ENCODE measurements at places on chromosomes 6 and 20.

- no peak for DNase-seq
Measured at GRCh38 chr6:156599978-156600590, 177.1 kb upstream of the ARID1B start.

DNA sequence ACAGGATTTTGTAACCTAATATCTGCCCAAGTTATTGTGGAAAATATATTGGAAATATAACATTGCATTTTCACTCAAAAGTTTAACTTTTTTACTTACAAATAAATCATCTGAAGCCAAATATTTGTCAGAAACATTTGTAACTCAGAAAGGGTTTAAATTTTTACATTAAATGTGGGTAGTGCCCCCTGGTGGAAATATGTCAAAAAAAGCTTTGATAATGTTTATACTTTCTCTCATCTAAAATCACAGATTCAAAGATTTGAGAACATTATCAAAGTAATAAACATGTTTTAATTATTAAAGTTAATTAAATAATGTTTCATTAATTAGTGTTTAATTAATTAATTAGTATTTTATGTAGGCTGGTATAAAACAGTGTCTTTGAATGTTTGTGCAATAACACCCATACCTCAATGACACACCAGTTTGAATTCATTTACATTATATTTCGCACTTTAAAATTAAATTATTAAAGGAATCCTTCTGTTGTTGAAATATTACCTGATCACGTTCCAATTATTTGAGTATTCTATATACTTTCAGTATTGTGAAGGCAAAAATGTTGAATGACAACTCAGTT, 320.1 kb upstream of the FKBP1C start:
- peak; percentile 5 for DNase-seq

DNA sequence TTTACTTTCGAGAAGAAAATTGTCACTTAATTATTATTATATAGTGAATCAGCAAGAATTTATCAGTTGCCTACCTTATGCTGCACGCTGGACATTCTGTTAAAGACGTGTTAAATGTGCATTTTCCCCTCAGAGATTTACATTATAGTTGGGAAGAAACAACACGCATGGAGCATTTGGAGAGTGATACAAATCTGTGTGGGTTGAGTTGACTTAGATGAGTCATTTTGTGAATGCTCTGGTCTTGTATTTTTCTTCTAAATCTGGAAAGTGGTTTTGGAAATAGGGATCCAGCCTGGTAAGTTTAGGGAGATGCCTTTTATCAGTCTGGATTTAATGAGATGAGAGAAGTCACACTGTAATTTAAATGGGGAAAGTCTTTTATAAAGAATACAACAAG, 24.0 kb upstream of the SMIM26 start:
- no peak for DNase-seq

- DNase-seq, result peak; percentile 90
Measured at GRCh38 chr6:5672581-5673011, 334.1 kb downstream of the NRN1 start.

DNA sequence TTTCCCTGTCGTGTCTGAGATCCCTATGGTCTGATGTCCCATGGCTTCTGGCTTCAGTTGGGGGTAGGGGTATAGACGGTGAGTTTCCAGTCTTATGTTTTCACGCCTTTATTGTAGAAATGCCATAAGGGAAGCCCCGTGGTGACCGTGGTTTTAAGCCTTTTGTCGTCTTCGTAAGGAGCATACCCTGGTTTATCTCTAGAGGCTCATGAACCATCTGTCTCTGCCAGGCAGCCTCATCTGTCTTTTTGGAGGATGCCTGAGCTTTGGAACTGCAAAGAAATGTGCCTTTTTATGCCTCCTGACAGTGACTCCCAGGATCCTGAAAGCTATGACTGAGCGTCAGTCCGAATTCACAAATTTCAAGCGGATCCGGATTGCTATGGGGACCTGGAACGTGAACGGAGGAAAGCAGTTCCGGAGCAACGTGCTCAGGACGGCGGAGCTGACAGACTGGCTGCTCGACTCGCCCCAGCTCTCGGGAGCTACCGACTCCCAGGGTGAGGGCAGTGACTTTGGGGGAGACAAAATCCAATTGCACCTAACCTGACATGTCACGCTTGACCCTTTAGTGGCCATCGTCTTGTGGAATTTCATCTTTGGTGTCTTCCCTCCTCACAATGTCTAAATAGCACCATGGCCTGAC, 84.6 kb downstream of the SYNJ2 start:
- no peak for DNase-seq

DNA sequence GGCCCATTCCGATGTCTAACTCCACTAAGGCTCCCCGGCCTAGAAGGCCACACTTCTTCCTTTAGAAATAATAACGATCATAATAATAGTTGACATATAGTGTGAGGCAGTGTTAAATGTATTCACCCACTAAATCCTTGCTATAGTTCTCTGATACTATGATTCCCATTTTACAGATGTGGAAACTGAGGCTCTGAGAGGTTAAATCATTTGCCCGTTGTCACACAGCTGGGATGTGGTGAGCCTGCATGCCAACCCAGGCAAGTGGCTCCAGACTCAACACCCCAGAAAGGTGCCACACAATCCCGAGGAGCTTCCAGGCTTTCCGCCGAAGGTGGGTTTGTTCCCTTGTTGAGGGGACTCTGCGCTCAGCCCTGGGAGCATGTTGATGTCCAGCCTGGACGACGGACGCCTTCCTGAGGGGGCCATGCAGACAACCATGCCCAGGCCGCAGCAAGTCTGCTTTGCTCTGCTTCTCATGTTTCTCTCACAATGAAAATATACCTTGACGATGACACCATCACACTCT, 104.6 kb upstream of the CDYL start:
- DNase-seq, result no peak

DNA sequence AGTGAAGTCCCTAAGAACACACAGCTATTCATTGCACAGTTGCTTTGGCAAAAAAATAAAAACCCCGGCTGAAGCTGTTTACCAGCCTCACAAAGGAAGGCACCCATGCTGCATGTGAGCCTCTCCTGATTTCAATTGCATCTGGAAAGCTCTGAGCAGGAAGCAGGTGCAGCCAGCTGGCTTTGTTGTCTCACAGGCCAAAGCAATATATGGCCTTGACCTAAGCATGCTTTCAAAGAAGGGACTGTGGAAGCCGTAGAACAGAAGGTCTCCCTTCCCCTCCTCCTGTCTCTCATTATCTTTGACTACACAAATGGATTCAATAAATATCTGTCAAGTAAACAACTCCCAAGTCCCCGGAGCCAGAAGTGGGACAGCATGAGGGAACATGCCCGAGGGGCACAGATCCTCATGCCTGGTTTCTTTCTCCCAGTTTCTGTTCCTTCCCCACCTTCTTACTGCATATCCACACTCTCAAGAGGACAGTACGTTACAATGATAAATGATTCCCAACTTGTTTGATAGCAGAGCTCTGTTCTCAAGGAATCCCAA, 57.2 kb upstream of the PCSK2 start:
- DNase-seq, result no peak

DNA sequence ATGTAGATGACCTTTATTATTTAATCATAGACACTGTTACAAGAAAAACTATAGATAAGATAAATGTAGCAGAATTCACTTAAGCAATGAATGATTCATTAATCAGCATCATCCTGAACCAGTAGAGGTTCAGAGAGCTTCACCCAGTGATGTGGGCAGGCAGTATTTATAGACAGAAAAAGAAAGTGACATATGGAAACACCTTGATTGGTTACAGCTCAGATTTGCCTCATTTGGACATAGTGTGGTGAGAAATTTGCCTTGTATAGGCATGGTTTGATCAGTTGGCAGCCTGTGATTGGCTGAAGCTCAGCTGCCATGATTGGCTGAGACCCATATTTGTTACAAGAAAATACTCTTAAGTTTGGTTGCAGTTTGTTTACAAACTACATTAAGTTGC, 4.6 kb downstream of the C6orf58 start:
- DNase-seq, result no peak

DNA sequence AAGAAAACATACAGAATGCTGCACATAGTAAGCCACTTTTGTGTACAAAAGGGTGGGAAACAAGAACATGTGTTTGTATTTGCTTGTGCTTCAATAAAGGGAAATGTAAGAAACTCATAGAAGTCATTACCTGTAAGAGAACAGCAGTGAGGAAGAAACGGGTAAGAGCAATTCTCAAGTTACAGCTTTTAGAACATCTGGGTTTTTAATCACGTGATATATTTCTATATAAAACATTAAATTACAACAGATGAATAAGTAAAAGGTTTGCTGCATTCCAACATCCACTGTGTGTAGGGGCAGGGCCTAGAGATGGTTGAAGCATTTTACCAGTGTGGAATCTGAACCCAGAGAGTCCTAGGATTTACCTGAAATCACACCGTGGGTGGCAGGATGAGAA, 36.6 kb upstream of the FAM50B start:
- no peak for DNase-seq

DNA sequence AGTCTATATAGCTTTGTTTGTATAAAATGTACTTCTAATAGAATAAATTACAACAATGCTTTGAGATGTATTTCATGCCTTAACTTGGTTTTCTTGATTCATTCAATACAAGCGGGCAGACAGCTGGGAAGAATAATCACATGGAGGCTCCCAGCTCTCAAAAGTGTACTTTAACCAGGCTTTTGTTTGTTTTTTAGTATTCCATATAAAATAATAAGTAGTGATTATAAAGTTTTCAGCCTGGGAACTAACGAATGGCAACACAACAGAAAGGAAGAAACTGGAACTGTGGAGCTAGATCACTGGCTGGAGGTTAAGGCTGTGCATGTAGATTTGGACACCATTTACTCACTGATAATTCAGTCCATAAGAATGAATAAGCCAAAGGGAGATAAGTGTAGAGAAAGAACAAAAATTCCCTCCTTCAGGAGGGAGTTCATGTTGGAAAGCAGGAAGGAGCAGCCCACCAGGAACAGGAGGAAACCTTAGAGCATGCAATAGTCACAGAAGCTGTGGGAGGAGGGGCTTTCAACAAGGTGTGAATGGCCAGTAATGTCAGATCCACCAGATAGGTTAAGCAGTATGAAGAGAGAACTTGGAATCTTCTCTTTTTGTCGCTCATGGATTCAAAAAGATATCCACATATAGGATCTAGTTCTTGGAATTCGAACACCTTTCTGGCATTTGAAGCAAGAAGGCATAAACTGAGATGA, 41.2 kb upstream of the SLC35D3 start:
- no peak for DNase-seq

DNA sequence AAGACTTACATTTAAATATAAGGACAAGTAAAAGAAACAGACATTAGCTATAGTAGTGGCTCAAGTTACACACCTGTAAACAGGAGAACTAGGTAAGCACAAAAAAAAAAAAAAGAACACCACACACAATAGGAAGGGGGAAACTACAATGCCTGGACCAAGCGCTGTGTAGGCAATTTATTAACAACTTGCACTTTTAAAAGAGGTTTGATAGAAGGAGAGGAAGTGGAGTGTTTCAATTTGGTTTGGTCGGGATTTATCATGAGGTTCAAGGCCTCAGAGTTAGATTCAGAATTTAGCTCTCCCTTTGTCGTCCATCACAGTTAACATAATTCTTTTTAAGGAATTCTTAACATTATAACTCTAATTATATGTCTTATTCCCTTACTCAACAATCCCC, 1.1 kb upstream of the USP49 start:
- no peak for DNase-seq

DNA sequence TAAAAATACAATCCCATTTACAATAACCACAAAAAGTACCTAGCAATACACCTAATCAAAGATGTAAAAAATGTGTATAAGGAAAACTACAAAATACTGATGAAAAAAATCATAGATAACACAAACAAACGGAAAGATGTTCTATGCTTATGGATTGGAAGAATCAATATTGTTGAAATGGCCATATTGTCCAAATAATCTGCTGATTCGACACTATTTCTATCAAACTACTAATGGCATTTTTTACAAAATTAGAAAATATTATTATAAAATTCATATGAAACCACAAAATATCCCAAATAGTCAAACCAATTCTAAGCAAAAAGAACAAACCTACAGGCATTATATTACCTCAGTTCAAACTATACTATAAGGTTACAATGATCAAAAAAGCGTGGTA, 978.3 kb upstream of the MAP3K7 start:
- DNase-seq, result no peak

DNA sequence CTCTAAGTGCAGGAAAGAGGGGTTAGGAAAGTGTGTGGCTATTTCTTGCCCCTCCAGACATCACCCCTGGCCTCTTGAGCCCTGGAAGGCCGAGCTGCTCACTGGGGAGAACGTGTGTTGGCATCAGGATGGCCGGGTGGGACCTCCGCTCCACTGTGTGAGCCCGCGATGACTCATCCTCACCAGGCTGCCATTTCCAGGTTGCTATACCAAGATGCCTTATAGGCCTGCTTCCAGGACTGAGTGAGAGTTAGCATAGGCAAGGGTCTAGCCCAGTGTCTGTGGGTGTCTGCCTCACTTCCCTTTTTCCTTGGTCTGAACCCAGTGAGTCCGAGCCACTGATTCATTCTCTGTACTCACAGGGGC, 105.0 kb downstream of the MRPL14 start:
- peak; percentile 52 for DNase-seq

DNA sequence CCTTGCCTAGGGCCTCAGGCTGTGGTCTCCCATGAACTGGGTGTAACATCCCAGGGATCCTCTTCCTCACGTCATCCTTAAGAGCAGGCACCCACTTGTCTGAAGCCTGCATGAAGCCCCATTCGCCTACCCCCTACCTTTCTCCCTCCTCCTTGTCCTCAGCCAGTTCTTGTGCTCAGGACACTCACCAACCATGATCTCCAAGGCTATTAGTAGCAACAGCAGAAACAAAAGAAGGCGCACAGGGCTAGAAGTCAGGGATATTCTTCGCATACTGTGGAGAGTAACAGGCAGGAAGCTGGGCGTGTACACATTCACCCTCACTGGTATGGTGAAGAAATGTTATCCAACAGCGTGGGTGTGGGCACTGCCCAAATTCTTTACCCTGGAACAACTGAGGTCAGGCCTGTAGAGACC, 7.3 kb downstream of the RAET1E start:
- DNase-seq, result peak; percentile 93

DNA sequence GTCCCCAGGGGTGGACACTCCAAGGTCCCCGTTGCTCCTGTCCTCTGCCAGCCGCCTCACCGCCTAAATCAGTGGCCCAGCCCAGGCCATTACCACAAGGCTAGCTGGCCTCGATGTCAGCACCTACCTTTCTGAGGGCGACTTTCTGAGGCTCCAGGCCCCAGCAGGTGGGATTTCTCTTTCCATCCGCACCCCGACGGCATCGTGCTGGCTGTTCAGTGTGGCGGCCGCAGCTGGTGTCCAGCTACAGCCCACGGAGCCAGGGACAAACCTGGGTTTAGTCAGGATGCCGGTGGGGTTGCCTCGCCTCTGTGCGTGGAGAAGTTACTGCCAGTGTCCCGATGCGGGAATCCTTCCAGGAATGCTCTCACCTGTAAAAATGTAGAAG, 60.8 kb downstream of the ERMARD start:
- DNase-seq, result no peak

- no peak for DNase-seq
Measured at GRCh38 chr6:144202879-144203468, 52.7 kb downstream of the STX11 start.

- peak; percentile 20 for DNase-seq
Measured at GRCh38 chr6:143802833-143803565, 40.1 kb upstream of the LTV1 start.

- peak; percentile 64 for DNase-seq
Measured at GRCh38 chr20:10447028-10447427, 11.9 kb downstream of the SLX4IP start.

GRCh38 chr6:12537389-12537788, 179.2 kb upstream of the PHACTR1 start:
- DNase-seq, result no peak

- no peak for DNase-seq
Measured at GRCh38 chr20:1299522-1299921, 29.4 kb downstream of the SDCBP2 start.

GRCh38 chr6:157646012-157646411, 177.0 kb upstream of the SNX9 start:
- no peak for DNase-seq

- no peak for DNase-seq
Measured at GRCh38 chr20:60281295-60281694, 323.1 kb downstream of the CDH26 start.
